ENCODE measurements at places on chromosomes 13 and 19.

- peak; percentile 59 for DNase-seq
Observed at GRCh38 chr13:21674490-21675009, 3.7 kb downstream of the FGF9 start.

- no peak for DNase-seq
Observed at GRCh38 chr13:99992949-99993351, 11.4 kb downstream of the ZIC2 start.

GRCh38 chr13:110418944-110419343 is 111.9 kb downstream of the COL4A2 start:
- no peak for DNase-seq

DNA sequence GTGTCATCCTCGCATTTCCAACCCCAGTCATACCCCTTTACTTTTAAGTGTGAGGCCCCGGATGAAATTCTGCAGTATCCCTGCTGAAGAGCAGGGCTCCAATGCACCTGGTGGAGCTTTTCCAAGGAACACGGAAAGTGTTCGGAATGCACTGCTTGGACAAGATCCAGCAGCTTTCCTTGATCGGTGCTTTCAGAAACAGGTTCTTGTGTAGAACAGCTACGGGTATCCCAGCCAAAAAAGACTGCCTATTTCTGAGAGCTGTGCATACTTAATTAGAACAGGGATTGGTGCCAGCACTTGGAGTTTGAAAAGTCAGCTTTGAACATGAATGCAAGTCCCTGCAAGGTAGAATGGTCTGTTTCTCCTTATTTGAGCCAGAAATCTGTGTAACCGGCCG is 87.2 kb upstream of the C1QTNF9B start:
- no peak for DNase-seq

- DNase-seq, result no peak
Observed at GRCh38 chr13:49536144-49536873, 40.6 kb downstream of the PHF11 start.

DNA sequence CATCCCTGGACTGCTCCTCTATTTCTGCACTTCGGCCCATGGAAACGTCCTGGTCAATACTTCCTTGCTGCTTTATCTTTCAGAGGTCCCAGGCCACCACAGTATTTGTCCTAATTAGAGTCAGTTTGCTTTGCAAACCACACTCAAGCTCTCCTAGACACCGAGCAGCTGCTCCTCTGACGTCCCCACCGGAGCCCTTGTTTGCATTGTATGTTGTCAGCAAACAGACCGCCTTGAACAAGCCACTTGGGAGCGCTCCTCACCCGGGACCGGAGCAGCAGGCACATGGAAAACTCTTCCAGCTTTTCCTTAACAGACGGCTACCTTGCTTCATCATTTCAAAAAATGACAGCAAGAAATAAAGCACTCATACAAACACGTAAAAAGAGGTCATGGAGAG is 51.5 kb upstream of the GTF3A start:
- DNase-seq, result peak; percentile 73
